ENCODE measurements at places on chromosomes 6 and 20.

GRCh38 chr20:34943808-34944567, 11.6 kb downstream of the GSS start:
- no peak for DNase-seq

GRCh38 chr6:148311966-148312669, 30.5 kb upstream of the SASH1 start:
- DNase-seq = peak; percentile 58

DNA sequence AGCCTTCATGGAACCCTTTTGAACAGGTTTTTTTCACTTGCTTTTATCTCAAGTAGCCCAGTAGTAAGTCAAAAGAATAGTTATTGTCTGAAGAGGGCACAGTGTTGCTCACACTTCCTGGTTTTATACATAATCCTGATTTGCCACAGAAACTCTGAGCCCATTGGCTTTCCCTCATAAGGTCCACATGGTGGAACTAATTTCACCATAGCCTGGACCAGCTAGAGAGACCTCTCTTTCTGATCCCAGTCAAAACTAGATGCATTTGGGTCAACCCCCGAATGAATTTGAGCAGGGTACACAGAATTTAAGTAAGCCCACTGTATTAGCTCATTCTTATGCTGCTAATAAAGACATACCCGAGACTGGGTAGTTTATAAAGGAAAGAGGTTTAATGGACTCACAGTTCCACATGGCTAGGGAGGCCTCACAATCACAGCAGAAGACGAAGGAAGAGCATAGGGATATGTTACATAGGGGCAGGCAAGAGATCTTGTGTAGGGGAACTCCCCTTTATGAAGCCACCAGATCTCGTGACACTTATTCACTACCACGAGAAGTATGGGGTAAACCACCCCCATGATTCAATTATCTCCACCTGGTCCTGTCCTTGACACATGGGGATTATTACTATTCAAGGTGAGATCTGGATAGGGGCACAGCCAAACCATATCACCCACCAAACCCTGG, 6.2 kb downstream of the RWDD2A start:
- no peak for DNase-seq

- no peak for DNase-seq
These were observed 6.7 kb upstream of the RBM38 start for GRCh38 chr20:57384486-57384885.

- DNase-seq = no peak
These were observed 73.7 kb upstream of the SLC22A23 start for GRCh38 chr6:3530515-3530914.

DNA sequence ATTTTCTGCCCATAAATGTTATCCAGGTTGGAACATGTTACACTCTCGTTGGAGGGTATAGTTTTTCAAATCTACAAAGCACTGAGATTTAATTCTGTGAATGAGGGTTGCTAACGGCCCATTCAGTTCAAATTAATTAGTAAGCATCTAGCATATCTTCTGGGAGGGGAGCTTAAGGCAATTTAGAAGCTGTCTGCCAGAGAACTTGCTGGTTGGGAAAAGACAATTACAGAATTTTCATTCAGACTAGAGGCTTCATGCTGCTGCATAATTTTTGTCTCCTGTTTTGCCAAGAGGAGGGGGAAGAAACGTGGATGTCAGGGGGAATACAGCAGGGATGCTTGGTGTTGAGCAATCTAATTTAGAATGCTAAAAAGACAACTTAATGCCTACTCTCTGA, 268.3 kb upstream of the FAM83B start:
- no peak for DNase-seq

GRCh38 chr6:84768442-84769174, 4.2 kb upstream of the TBX18 start:
- no peak for DNase-seq

DNA sequence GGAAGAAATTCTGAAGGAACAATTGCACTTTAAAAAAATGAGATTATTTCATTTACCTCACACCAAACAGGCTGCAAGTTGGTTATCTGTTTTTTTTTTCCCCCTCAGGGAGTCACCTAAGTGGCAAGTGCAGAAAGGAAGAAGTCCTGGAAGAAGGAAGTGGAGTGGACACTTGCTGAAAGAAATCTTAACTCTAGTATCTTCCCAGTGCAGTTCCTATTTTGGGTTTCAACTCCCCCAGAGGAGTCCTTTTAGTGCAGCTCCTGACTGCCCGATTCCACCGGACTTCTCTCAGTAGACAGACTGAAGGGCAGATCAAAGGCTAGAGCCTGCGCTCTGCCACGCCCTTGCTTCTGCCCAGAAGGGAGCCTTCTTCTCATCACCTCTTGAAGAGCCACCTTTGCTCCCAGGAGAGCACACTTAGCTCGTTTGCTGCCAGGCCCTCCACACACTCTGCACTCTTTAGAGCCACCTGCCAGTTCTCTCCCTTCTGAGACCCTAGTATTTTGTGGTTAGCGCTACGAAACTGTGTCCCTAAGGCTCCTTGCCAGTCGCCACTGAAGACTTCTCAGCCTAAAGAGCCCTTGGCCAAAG, 4.9 kb downstream of the MTCL3 start:
- peak; percentile 21 for DNase-seq

DNA sequence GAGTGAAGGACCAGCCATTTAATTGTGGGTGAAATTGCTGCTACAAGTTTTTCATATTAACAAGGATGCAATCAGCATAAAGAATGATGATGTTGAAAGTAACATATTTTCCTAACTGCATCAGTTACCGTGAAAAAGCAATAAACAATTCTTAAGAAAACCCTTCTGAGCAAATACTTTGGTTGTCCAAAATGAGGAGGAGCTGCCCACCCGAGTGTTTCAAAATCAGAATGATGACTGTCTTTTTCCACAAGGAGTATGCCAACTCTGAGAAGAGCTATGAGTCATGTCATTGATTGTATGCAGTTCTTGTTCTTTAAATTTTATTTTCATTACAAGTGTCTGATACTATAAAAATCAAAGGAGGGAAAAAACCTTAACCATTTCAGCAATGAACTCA, 470.5 kb downstream of the COL12A1 start:
- no peak for DNase-seq

- DNase-seq = no peak
These were observed 218.5 kb downstream of the ARHGAP18 start for GRCh38 chr6:129491436-129491835.

- DNase-seq = no peak
These were observed 29.5 kb downstream of the TOP1 start for GRCh38 chr20:41057999-41058673.

GRCh38 chr6:51526049-51526448, 561.4 kb downstream of the PKHD1 start:
- no peak for DNase-seq

DNA sequence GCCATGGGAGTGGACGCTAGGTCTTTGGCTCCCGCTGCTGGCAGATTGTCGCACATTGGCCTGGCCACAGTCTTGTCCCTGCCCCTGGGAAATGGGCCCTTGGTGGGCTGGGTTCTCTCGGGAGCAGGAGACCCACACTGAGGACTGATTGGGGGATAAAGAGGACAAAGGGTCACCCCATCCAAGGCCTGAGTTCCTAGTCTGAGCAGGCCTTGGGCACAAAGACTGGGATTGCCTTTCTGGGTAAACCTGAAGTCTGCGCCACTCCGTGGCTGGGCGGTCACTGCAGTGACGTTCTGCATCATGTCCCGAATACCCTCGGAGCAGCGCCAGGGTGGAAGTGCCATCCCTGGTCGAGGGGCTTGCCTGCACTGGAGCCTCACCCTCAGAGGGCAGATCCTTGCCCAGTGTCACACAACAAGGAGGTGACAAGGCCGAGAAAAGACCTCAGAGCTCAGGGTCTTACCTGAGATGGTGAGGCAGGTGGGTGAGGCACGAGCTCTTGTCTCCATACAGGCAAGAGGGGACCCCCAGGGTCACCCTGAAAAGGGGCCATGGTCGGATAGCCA, 36.1 kb upstream of the ZBP1 start:
- DNase-seq = no peak

DNA sequence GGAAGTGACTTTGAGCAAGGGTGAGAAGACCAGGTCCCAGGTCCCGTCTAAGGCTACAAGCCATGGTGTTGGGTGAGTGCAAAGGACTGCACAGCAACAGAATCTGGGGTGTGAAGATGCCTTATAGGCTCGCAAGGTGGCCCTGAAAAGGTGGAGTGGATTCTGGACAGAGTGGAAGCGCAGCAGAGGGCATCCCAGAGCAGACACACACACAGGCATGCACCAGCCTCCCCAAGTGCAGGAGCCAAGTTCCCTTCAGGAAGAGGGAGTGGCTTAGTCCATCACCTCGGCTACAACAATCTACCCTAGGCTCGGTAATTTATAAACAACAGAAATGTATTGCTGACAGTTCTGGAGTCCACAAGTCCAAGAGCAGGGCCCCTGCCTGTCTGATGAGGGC, 180.1 kb upstream of the PDE10A start:
- no peak for DNase-seq

DNA sequence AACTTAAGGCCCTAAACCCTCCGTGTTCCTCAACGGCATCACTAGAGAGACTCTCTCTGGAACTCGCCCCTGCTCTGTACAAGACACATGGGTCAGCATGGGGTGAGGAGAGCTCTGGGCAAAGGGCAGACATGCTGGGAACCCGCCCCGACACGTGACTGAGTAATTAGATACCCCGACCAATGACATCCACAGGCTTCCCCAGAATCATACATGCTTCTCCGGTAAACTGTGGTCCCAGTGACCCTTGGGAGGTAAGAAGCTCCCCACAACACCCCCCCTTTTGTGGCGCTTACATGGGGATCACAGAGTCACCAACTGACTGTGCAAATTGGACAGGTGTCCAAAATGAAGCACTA, 31.7 kb upstream of the RPS6KA2 start:
- DNase-seq = no peak

Data from MV-4-11 (cell line).